Activated T-cell treated with anti-CD3 and anti-CD28 coated beads, Interleukin-2, amount 50 U/mL, for 72 hours (primary cell): ENCODE measurements at places on chromosomes 16 and 17. TPM values are rescaled to one million over a fixed set of nuclear protein-coding genes. Genes with fewer than 3 reads are reported as not detected.

Gene BCAS3
- 33.4 TPM for total RNA-seq

DNA sequence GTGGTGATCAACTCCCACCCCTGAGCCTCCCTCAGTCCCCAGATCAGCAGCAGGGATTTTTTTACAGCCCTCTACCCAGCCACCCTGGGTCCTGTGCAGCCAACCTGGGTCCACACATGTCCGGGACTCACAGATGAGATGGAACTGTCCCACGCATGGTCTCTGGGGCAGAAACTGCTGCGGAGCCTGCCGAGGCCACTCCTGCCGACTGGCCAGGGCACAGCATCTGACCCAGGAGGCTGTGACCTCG is 48.0 kb upstream of the ZCCHC14 start:
- DNase-seq, result no peak
- no peak overlapping the region for H3K4me3 ChIP-seq
- H3K27me3 ChIP-seq, result peaks cover 34% of the 10 kb centered on the region
- H3K27ac ChIP-seq, result no peak overlapping the region
- no peaks in the 10 kb centered on the region for H3K36me3 ChIP-seq

DNA sequence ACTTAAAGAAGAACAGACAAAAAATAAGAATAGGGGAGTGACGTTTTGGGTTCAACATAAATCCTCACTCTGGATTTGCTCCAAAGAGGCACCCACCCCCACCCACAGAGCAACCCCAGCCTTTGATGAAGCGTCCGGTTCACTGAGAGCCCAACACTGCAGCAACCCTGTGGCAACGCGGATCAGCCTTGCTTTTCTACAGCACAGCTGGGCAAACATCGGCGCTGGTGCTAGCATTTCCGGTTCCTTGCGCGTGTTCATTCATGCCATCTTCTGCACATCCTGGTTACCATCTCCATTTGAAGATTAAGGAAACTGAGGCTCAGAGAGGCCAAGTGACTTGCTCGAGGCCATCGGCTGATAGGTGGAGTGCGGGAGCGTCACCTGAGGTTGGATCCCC is 8.7 kb upstream of the GINS2 start:
- H3K4me1 ChIP-seq, result no peaks in the 10 kb centered on the region
- no peak overlapping the region for H3K4me3 ChIP-seq
- H3K36me3 ChIP-seq, result no peaks in the 10 kb centered on the region
- DNase-seq, result no peak
- H3K27ac ChIP-seq, result no peak overlapping the region

Gene IRF8
- total RNA-seq, result 52.4 TPM

DNA sequence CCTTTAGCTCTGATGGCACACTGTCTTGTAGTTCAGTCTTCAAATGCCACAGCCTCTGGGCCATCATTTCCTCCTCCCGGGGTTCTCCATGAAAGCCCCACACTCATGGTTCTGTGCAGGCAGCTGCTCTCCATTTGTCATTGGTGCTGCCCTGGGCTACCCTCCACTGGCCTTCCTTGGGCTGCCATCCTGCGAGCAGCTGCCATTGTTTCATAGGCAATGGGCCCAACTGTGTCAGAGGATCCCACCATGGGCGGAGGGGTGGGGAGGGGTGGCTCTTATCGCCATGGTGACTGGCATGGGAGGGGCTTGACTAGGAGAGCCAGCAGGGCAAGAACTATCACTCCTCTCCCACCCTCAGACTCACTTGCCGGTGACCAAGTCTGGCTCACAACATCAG is 38.6 kb upstream of the BRD7 start:
- no peaks in the 10 kb centered on the region for H3K36me3 ChIP-seq
- H3K4me3 ChIP-seq, result no peak overlapping the region
- no peak overlapping the region for H3K27ac ChIP-seq
- DNase-seq, result no peak
- H3K27me3 ChIP-seq, result no peaks in the 10 kb centered on the region
- no peaks in the 10 kb centered on the region for H3K4me1 ChIP-seq

DNA sequence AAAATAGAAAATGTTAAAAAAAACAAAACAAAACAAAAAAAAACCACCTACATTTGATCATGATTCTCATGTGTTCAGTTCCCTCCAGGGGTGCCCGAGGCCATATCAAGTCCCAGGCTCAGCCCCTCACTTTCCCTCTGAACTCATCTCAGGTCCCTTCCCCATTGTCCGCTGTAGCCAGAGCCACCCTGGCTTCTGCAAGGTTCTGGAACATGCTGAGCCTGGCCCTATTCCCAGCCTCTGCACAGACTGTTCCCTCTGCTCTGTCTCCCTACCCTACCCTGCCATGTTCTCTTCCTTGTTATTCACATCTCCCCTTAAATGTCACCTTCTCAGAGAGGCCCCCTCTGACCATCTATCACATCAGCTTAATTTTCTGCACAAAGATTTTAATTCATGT is 46.9 kb downstream of the TK2 start:
- H3K4me3 ChIP-seq, result no peak overlapping the region
- H3K27me3 ChIP-seq, result no peaks in the 10 kb centered on the region
- H3K36me3 ChIP-seq, result no peaks in the 10 kb centered on the region
- H3K27ac ChIP-seq, result no peak overlapping the region
- no peaks in the 10 kb centered on the region for H3K4me1 ChIP-seq
- DNase-seq, result no peak
